ENCODE measurements at places on chromosomes 7 and 10.

DNA sequence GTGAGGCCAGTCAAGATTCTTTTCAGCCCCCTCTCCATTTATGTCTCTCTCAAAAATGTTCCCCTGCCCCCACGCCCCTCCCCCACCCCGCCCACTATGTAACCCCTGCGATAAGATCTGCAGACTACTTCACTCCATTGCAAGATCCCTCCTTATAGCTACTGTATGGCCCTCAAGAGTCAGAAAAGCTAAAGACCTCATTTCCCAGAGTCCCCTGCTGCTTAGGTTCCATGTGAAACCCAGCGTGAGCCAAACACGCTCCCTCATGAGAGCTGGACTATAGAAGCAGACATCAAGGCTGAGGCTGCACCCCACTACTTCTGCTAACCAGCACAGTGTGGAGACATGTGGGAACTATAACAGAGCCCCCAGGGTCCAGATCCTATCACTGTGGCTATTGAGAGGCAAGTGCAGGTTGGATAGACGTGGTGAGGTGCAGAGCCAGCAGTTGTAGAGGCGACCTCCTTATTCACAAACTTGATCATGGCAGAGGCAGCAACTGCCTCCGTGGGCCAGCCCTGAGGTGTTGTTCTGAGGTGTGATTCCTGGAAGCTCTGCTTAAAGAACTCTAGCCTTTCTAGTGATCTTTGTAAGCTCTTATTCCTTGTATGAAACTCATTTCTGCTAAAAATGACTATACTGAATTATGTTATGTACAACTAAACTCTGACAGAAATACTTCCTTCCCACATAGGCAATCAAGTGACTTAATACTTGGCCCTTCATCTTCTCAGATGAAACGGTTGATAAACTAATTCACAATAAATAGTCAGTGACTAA is 117.0 kb upstream of the ARID5B start:
- DNase-seq, result no peak

GRCh38 chr10:44198096-44198779 is 186.7 kb downstream of the CXCL12 start:
- no peak for DNase-seq

- no peak for DNase-seq
Measured at GRCh38 chr10:71125749-71126107, 86.6 kb upstream of the UNC5B start.

- DNase-seq, result no peak
Measured at GRCh38 chr10:72133517-72133916, 45.2 kb upstream of the SPOCK2 start.

- DNase-seq, result no peak
Measured at GRCh38 chr10:64555666-64556065, 1034.5 kb downstream of the REEP3 start.

DNA sequence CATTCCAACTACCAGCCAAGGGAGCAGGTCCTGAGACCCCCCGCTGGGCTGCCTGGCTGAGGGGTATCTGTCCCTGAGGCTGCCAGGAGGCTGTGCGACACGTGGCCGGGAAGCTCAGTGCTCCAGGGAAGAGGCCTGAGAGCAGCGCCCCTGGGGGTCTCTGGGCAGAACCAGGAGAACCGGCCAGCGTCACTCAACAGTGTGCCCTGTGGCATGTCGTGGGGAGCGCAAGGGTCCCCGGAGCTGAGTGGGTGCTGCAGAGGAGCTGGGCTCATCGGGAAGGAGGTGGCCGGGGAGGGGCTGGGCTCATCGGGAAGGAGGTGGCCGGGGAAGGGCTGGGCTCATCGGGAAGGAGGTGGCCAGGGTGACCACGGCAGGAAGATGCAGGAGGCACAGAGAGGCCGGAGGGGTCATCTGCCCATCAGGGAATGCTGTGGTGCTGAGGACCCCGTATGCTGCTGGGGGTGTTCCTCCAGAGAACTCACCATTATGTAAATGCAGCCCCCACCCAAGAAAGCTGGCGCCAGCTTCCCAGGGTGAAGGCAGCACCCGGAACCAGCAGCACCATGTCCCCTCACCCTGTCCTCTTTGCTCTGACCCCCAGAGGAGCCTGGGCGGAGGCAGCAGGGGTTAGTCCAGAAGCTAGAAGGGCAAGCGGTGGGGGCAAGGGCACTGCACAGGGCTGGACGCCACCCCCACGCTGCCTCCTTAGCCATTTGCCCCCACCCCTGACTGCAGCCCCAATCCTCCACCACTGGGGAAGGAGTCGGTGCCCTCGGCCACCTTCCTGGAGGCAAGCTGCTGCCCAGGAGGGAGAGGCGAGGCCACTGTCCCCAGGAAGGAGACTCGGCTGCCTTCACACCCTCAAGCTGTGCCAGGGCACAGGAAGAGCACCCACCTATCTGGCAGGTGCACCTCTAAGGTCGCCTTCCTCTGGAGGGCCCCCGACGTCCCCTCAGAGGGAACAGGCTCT is 33.3 kb downstream of the CALML3 start:
- DNase-seq, result no peak

DNA sequence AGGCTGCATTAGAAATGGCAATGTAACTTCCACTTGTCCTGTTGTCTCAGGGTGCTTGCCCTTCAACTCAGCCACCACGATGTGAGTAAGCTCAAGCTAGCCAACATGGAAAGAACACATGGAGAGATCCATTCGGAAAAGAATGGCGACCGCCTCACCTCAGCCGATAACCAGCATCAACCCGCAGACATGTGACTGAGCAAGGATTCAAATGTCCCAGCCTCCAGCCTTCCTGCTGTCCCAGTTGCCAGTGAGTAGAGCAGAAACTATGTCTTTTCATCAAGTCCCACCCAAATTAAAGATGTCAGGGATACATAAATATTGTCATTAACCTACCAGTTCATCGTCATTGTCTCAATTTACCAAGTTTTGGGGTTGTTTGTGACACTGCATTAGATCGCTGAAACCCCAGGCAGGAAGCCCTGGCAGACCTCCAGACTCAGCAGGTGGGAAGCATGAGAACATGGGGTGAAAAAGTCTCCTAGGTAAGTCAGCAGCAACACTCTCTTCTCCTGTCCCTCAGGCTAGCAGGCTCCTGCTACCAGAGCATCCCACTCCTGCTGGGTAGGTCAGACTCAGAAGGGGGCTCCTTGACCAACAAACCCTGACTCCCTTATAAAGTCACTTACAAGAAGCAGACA is 67.0 kb downstream of the OSBPL3 start:
- no peak for DNase-seq

- DNase-seq, result no peak
Measured at GRCh38 chr10:62934258-62934657, 118.1 kb upstream of the EGR2 start.

- DNase-seq, result no peak
Measured at GRCh38 chr7:112204499-112205342, 1.5 kb downstream of the DOCK4 start.

DNA sequence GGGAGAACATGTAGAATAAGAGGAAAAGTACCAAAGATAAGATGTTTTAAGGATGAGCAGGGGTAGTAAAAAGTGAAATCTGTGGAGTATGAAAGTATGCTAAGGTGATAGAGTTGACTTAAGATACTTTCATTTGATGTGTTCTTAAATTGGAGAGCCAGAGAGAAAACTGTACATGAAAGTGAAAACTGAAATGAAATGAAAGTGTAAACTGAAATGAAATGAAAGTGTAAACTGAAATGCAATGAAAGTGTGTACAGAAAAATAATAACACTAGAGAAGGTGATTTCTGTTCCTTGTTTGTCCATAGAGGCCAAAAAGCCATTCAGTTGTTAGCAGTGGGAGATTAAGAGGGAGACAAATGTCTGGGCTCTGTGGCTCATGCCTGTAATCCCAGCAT is 17.5 kb downstream of the AHR start:
- no peak for DNase-seq

DNA sequence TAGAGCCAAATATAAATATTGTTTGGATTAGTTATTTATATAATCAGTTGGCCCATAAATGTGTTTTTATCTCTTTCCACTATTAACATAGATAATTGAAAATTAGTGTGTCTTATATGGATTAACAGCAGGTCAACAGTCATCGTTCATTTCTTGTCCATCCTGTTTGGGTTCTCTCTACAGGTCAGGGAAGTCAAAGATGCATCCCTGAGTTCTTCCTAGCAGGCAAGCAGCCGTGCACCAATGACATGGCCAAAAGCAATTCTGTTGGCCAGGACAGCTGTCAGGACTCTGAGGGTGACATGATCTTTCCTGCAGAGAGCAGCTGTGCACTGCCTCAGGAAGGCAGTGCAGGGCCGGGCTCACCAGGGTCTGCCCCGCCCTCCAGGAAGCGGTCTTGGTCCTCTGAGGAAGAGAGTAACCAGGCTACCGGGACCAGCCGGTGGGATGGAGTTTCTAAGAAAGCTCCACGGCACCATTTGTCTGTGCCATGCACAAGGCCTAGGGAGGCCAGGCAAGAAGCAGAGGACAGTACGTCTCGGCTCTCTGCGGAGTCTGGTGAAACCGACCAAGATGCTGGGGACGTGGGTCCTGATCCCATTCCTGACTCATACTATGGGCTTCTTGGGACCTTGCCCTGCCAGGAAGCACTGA is 15.9 kb downstream of the FBH1 start:
- no peak for DNase-seq

GRCh38 chr7:370259-370625 is 80.3 kb downstream of the FOXL3 start:
- DNase-seq, result no peak

DNA sequence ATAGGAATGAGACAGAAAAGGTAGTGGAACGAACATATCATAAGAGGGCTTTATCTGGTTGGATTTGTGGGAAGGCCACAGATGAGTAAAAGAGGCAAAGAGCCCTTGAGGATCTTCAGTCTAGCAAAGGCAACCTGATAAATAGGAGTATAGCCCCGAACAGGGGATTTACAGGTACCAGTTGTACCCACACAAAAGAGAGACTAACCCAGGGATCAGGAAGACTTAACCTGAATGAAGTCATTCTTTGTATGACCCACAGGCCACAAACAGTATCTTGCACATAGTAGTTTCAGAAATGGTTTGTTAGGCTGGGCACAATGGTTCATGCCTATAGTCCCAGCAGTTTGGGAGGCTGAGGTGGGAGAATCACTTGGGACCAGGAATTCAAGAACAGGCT is 208.2 kb downstream of the ARHGAP21 start:
- DNase-seq, result no peak

GRCh38 chr10:14413523-14413922 is 82.8 kb upstream of the FRMD4A start:
- no peak for DNase-seq

DNA sequence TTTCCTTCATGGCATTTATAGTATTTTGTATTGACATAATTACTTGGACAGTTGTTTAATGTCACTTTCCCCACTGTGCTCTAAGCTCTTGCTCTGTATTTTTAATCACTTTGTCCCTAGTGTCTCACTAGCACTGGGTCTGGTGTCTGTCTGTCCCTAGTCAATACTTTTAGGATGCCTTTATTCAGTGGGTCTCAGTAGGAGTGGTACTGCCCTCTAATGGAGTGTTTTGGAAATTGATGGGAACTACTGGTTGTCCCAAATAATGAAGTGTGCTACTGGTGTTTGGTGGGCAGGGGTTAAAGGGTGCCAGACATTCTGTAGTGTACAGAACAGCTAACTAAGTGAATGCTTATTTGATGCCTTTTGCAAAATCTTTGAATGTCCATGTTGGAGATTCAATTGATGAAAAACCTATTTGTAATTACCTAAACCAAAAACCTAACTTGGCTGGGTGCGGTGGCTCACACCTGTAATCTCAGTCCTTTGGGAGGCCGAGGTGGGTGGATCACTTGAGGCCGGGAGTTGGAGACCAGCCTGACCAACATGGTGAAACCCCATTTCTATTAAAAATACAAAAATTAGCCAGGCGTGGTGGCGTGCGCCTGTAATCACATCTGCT is 33.3 kb downstream of the CDK14 start:
- DNase-seq, result no peak

DNA sequence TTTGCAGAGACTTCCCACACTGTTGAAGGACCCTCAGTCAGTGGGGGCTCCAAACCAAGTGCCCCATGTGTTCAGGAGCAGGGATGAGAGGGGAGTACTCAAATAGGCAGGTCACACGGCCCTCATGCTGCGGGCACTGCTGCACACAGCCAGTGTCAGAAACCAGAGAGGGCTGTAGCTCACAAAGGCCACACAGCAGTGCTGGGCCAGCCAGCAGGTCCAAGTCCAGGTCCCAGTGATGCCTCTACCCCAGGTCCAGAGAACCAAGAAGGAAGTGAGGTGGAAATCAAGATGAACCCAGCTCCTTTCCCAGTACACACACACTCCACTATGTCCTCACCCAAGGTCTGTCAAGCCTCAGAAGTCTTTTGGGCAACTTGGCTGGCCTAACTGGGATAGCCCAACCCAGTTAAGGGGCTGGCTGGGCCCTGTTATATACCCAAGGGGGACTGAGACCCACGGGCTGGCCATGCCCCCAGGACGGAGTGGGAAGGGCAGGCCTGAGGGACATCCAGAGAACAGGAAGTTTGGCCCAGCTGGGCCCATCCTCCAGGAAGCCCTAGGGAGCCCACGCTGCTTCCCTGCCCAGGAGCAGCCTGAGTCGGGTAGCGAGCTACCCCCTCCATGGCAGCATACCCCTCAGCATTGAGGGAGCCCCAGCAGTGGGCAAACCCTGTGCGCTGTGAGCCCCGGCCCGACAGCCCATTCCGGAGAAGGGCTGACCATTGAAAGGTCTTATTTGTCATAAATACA is 24.3 kb downstream of the GRID1 start:
- DNase-seq, result no peak

- DNase-seq, result peak; percentile 18
Measured at GRCh38 chr10:91798649-91799611, 704 bp downstream of the TNKS2 start.

GRCh38 chr7:47601119-47601880 is 19.4 kb upstream of the TNS3 start:
- no peak for DNase-seq

GRCh38 chr7:79341902-79342301 is 111.6 kb downstream of the MAGI2 start:
- no peak for DNase-seq

DNA sequence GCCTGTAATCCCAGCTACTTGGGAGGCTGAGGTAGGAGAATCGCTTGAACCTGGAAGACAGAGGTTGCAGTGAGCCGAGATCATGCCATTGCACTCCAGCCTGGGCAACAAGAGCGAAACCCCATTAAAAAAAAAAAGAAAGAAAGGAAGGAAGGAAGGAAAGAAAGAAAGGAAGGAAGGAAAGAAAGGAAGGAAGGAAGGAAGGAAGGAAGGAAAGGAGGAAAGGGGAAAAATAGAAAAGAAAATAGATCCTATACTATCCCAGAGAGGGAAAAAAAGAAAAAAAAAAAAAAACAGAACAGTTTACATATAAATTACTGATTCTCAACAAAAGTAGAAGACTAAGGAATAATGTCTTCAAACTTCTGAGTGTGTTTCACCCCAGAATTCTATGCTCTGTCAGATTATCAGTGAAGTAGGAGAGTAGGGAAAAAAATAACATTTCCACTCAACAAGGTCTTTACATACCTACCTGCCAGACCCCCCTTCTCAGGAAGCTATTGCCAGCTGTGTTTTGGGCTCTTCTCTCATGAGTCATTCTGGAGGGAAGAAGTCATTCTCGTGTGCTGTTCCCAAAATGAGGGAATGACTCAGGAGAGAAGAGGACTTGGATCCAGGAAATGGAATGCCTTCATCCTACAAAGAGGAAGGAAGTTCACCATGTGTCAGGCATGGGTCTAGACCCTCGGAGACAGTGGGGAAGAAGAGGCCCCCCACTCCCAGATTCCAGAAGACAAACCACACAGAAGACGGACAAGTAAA is 20.9 kb downstream of the RGS10 start:
- no peak for DNase-seq

All from stimulated activated CD8-positive, alpha-beta memory T cell treated with anti-CD3 and anti-CD28 coated beads, Interleukin-7, amount 100 ng/mL, for 1 hour (primary cell).